ENCODE measurements at places on chromosomes 1 and 21. TPM values are rescaled to one million over a fixed set of nuclear protein-coding genes. Genes with fewer than 3 reads are reported as not detected.

CELA3B gene
- total RNA-seq: not detected

OLIG2 gene
- total RNA-seq: not detected

ARHGAP29 gene
- total RNA-seq: 89.1 TPM

LHX8 gene
- not detected for total RNA-seq

All from placental epithelial cell (primary cell).